ENCODE measurements at places on chromosomes 13 and 19.
A peak's percentile ranks its signal among the peaks of the same experiment; 100 is the strongest.

GRCh38 chr19:1407528-1408299 lies at the start of gene DAZAP1:
DAZAP1 (plus strand) TSS chr19:1407586; CDS start chr19:1407774, 188 bp downstream.
- no peak for DNase-seq

- DNase-seq, result no peak
Measured at GRCh38 chr13:47886314-47886713, 114.8 kb downstream of the SUCLA2 start.

DNA sequence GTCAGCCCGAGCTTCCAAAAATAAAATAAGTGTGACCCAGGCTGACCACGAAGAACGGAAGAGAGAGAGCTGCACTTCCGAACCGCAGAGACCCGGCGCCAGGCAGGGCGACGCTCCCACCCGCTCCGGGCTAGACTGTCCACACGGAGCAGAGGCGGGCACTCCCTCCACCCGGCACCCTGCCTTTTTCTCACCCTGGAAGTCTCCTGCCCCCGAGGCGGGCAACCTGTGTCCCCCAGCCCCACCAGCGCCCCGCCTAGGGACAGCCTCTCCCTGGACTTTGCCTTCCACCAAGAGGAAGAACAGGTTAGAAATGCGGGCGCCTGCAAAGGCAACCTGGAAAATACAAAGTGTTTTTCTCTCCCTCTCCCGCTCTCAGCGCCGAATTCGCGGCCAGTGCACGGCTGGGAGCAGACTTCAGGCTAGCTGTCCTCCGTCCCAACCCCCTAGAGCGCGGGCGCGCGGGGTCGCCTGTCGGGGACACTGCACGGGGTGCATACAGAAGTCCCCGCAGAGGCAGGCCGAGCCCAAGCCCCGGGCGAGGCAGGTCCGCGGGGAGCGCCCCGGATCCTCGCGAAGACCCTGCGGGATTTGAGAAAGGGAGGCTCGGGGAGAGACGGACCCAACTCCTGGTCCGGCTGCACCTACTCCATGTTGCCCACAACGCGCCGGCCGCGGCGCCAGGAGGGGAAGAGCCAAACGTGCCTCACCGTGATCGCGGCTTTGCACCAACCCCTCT lies 845 bp downstream of the SPRY2 start:
- DNase-seq, result peak; percentile 33

- DNase-seq, result no peak
Measured at GRCh38 chr19:17790059-17790780, 4.7 kb upstream of the B3GNT3 start.

GRCh38 chr13:100089465-100090032 lies 656 bp downstream of the PCCA start:
- no peak for DNase-seq

DNA sequence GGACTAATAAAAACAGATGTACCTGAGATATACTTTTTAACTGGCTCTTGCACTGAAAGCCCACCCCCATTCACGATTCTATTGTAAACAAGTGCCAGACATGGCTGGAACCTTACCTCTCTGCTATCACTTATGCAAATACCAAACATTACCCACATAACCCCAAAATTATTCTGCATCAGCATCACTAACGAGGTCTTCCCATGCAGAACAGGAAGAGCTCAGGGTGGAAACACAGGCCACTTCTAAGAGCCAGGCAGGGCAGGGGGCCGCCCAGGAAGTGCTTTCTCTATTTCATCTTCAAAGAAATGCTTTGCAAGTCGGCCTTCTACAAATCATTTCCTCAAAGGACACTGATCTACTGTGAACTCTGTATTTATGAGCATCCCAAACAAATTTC lies 7.3 kb downstream of the IRS2 start:
- DNase-seq, result peak; percentile 51

GRCh38 chr13:60327511-60327910 lies 69.5 kb upstream of the TDRD3 start:
- DNase-seq, result no peak

DNA sequence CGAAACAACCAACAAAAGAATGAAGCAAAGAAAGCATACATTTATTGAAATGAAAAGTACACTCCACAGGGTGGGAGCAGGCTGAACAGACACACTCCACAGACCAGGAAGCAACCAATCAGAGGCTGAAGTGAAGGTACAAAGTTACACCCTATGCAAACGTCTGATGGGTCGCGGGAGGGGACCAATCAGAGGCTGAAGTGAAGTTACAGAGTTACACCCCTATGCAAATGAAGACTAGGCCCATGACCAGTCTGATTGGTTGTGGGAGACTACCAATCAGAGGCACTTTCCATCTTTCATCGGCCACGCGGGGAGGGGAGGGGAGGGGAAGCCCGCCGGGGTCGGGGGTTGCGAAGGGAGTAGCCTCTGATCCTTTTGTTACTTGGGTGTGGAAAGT lies 12.4 kb upstream of the FBL start:
- no peak for DNase-seq

- no peak for DNase-seq
Measured at GRCh38 chr13:110416131-110417025, 109.3 kb downstream of the COL4A2 start.

All from thymus (tissue), 14 donors.